ENCODE measurements at places on chromosomes 11 and 22.

- no peak for DNase-seq
These were observed 258.4 kb downstream of the GRM5 start for GRCh38 chr11:88807349-88807748.

DNA sequence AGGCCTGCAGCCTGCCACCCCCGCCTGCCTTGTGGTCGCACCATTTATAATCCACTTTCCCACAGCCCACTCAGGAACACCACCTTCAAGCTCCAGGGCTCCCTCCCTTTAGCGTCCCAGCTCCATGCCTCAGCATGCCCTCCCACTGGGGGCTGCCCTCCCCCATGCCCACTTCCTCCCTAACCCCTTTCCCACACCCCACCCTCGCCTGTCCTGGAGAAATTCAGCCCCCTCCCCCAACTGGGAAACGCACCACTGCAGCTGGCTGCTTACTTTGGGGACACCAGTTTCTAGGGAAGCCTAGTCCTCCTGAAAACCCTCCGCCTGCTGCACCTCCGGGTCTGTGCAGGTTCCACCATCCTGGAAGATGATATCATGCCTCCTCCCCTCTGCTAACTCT, 3.4 kb upstream of the YPEL1 start:
- DNase-seq = no peak

DNA sequence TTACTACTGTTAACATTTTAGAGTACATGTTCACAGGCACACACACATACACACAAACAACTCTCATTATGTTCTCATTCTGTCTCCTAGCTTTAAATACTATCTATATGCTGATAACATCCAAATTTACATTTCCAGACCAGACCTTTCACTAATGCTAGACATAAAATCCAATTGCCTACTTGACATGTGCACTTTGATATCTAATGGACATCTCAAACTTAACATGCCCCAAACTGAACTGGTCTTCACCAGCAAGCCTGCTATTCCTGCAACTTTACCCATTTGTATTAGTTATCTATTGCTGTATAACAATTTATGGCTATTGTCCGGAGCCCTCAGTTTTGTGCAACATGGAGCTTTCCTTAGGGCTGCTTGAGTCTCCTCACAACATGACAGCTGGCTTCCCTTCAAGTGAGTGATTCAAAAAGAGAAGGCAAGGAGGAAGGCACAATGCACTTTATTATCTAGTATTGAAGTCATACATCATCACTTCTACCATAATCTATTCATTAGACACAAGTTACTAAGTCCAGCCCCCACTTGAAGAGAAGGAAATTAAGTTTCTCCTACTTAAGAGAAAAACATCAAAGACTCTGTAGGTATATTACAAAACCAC, 3.0 kb downstream of the SLC36A4 start:
- DNase-seq = no peak

GRCh38 chr22:30312053-30312452, 14.7 kb downstream of the TBC1D10A start:
- DNase-seq = no peak

- no peak for DNase-seq
These were observed 203.9 kb downstream of the FAM76B start for GRCh38 chr11:95585752-95586077.

GRCh38 chr11:63639199-63639832, 25.1 kb upstream of the PLAAT3 start:
- DNase-seq = no peak

- no peak for DNase-seq
These were observed 4.2 kb downstream of the ALDH3B1 start for GRCh38 chr11:68014157-68014946.

DNA sequence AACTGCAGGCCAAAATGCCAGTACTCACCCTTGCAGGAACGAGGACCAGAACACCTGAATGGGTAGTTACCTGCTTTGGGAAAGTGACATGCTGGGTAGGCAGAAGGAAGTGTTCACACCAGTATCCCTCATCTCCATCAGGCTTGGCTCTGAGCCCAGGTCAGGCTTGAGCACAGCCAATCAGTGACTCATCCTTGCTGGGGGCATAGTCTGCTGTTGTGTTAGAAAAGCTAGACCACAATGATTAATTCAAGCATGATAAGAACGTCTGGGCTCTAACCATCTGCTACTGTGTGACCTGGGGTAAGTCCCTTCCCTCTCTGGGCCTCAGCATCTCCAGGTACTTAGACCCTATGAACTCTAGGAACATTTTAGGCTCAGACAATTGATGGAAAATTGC, 450.4 kb downstream of the MIAT start:
- no peak for DNase-seq

- no peak for DNase-seq
These were observed 4.4 kb downstream of the ABCG4 start for GRCh38 chr11:119153049-119153818.

DNA sequence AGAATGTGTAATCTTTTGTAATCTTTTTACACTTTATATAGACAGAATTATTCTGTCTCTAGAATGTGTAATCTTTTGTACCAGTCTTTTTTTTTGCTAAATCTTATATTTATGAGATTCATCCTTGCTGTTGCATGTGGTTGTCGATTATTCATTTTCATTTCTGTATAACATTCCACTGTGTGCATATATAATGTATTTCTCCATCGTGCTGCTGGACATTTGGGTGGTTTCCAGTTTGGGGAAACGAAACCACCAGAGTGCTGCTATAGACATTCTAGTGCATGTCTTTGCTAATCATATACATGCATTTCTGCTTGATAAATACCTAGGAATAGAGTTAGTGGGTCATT, 146.5 kb downstream of the GRIK4 start:
- DNase-seq = no peak

- no peak for DNase-seq
These were observed 23.3 kb upstream of the TRIM21 start for GRCh38 chr11:4416816-4417215.

DNA sequence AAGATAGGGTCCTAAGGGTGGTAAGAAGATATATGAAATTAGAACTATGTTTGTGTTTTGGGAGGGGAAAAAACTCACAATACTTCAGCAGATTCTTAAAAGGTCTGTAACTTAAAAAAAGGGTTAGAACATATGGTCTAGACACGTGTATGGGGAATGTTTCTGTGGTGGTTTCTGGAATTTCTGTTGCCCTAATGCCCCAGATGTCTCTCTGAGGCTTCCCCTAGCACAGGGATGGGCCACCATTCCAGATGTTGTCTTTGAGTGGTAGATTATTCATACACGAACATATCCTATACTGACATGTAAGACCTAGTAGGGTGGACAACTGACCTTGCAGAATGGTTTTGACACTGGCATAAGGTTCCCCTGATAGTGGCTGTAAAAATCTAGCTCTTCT, 26.2 kb downstream of the EHF start:
- DNase-seq = no peak

DNA sequence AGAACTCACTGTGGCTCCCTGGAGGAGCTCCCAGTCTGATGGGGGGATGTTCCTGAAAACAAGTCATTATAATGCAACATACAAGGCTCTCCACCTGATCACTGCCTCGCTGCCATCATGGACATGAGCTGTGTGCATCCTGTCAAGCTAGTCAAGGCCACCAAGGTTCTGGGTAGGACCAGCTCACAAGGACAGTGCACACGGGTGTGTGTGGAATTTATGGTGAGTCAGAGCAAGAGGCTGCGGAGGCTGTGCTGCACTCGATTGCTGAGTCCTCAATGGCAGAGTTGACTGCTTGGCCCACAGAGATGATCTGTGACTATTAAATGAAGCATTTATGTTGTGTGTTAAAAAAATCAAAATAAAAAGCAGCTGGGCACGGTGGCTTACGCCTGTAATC, 96.6 kb downstream of the SEZ6L start:
- no peak for DNase-seq

- no peak for DNase-seq
These were observed 79.0 kb downstream of the ABTB2 start for GRCh38 chr11:34278693-34279297.

GRCh38 chr11:69030301-69030700, 17.3 kb upstream of the MRGPRF start:
- DNase-seq = no peak

- DNase-seq = no peak
These were observed 94.1 kb upstream of the ANO1 start for GRCh38 chr11:69983897-69984438.

DNA sequence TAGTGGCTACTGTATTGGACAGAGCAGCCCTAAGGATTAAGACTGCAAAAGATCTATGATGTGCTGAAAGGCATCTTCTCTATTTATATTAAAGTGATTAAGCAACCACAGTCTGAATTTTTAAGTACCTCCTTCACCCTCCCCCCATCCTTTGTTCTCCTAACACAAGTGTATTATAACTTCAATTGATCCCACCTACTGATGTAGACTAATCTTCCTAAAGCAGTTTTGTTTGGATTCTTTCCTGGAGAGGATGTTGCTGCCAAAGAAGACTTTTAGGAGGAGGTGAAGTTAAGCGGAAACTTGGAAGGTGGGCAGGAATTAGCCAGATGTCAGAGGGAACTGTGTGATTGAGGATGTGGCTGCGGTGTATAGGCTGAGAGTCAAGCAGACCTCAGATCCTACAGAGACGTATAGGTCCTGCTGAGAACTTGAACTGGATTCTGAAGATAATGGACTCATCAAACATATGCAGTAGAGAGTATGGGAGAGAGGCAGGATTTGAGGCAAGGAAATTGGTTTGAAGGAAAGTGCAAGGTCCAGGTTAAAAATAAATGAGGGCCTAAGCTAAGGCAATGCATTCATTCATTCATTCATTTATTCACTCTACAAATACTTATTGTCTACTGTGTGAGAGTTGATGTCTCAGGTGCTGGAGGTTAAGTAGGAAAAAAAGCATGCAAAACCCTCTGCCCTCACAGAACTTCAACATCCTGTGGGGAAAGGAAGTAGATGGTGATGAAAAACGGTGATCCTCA, 5.2 kb upstream of the RASSF10 start:
- no peak for DNase-seq

- DNase-seq = no peak
These were observed 170.9 kb upstream of the CTSC start for GRCh38 chr11:88508418-88508758.

DNA sequence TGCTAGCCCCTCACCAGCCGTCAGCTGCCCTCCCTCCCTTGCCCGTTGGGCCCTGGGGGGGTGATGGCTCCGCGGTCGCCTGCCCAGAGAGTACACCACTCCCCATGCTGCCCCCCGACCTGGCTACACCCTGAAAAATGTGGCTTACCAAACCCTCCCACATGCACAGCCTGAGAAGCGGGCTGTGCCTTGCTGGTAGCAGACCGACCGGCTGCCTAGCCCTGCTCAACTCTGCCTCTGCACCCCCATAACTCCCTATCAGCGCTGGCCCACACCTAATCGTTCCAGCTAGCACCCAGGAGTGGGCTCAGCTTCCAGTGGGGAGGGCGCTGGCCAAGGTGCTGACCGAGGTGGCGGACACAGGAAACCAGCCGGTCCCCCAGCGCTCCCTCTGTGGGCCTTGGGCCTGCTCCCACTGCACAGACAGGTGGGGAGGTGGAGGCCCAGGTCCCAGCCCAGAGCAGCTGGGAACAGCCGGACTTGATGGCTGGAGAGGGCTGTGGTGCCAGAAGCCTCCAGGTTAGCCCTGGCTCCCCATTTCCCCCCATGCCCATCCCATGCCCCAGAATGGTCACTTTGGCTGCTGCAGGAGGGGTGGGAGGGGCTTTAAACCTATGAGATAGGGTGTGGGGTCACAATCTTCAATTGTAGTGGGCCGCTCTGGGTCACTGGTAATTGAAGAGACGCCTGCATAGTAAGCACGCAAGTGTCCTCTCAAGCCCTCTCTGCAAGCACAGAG, 32.1 kb upstream of the PRODH start:
- peak; percentile 12 for DNase-seq

GRCh38 chr11:119436711-119437110, 13.7 kb upstream of the THY1 start:
- no peak for DNase-seq

GRCh38 chr11:102307727-102308038, 9.6 kb upstream of the BIRC3 start:
- DNase-seq = no peak

DNA sequence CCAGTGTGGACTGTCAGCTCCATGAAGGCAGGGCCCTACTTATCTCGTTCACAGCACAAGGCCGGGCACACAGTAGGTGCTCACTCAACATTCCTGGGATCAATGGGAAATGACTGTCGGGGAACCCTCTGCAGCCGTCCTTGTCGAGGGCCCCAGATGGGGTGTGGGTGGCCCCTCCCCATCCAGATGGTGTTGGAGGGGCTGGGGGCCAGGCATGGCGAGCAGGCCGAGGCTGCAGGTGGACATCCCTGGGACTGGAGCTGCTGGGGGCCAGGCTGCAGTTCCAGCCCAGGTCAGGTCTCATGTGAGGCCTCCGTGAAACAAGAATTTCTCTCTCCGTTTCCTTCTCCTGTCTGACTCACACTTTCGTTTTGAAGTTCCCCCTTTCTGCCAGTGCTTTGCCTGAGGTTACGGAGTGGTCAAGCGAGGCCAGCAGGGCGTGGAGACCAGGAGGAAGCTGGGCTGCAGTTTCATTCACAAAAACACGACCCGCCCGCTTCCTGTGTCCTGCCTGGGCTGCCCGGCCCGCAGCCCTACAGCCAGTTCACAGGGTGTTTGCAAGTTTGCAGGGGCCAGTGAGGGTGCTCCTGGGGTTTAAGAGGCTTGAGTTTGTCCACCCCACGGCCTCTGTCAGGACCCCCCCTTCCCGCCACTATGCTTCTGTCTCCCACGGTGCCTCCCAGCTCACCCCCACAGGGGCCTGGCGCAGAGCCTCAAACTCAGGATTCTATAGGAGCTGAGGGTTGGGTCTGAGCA, 4.5 kb downstream of the MYEOV start:
- no peak for DNase-seq

- DNase-seq = peak; percentile 20
These were observed 15.3 kb upstream of the SYTL2 start for GRCh38 chr11:85826116-85826855.

DNA sequence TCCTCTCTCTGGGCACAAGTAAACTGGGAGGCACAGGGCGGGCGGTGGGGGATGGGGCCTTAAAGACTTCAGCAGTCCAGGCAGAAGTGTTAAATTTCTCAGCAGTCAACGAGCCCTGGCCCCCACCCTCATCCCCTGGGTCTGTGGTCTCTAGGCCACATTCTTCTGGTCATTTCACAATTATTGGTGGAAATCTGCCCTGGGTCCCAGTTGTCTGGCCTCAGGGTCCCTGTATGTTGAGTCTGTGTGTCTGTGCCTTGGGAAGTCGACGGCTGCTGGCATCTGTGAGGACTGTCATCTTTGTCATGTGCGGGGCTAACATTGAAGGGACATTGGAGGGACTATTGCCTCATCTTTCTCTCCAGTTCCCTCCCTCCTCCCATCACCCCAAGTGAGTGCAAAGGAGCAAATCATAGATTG, 1.7 kb downstream of the TSPAN18 start:
- DNase-seq = no peak

- DNase-seq = peak; percentile 37
These were observed 839 bp downstream of the CBY1 start for GRCh38 chr22:38657045-38657909.

Measured in activated naive CD4-positive, alpha-beta T cell treated with Interleukin-2 at 50 U/mL for 16 hours (primary cell).